ENCODE measurements at places on chromosomes 4 and X.

- DNase-seq = no peak
Observed at GRCh38 chr4:46890056-46890455, 19.0 kb downstream of the COX7B2 start.

DNA sequence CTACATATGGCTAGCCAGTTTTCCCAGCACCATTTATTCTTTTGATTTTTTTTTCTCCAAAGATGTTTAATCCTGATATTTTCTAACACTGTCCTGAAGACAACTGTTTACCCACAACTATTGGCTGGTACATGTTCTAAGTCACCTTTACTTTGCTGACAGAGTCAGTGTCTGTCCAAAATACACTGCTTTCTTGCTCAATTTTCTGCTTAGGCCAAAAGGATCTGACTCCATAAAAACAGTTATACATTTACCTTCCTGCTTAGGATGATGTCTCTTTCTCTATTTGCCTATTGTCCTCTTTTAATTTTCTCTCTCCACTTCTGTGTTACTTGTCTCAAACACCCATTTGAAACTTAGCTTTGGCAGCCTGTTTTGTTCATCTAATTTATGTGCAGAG lies 3.2 kb downstream of the ADH1C start:
- DNase-seq = no peak

GRCh38 chr4:113450295-113451080 lies 311.1 kb downstream of the CAMK2D start:
- no peak for DNase-seq

GRCh38 chr4:85084371-85085094 lies 118.0 kb upstream of the WDFY3 start:
- DNase-seq = no peak

GRCh38 chr4:169791527-169792156 lies 33.9 kb upstream of the HPF1 start:
- no peak for DNase-seq

GRCh38 chrX:12263211-12263610 lies 124.9 kb downstream of the FRMPD4 start:
- no peak for DNase-seq

Measured in NCI-H2081 treated with DMSO at 0.1 percent for 48 hours (cell line).